Dermis lymphatic vessel endothelial cell (primary cell): ENCODE measurements at places on chromosomes 4 and X. TPM values are rescaled to one million over a fixed set of nuclear protein-coding genes. Genes with fewer than 3 reads are reported as not detected.

PNCK gene
- not detected in 2 replicates for total RNA-seq

ATXN3L gene
- not detected in 2 replicates for total RNA-seq

IBSP gene
- total RNA-seq: not detected in 2 replicates

PLA2G12A gene
- 9.3 and 9.5 TPM in 2 replicates for total RNA-seq

OTC gene
- total RNA-seq: 0.17 and 0.22 TPM in 2 replicates

BEX2 gene
- 1.3 and 4.4 TPM in 2 replicates for total RNA-seq

MXRA5 gene
- total RNA-seq: under 0.01 TPM in 1 of 2 replicates, not detected in the other

PNMA5 gene
- not detected in 2 replicates for total RNA-seq

ANKRD17 gene
- 49.4 and 63.7 TPM in 2 replicates for total RNA-seq

SLC25A31 gene
- total RNA-seq: not detected in 2 replicates

SH3D19 gene
- 42.6 and 46.3 TPM in 2 replicates for total RNA-seq

BANK1 gene
- total RNA-seq: 0.09 TPM in 1 of 2 replicates, not detected in the other

WWC2 gene
- 23.9 and 24.5 TPM in 2 replicates for total RNA-seq

ALAS2 gene
- not detected in 2 replicates for total RNA-seq

ZNF595 gene
- total RNA-seq: 10.4 and 13.6 TPM in 2 replicates

SPIN2A gene
- total RNA-seq: 0.17 and 0.22 TPM in 2 replicates

DAPP1 gene
- total RNA-seq: not detected in 2 replicates

CSN1S1 gene
- not detected in 2 replicates for total RNA-seq

ADAMTS3 gene
- 0.33 and 0.34 TPM in 2 replicates for total RNA-seq

CT47B1 gene
- not detected in 2 replicates for total RNA-seq

ASB5 gene
- total RNA-seq: under 0.01 TPM in 1 of 2 replicates, not detected in the other

CACNA1F gene
- total RNA-seq: under 0.01 TPM in 2 replicates

PCYT1B gene
- total RNA-seq: not detected in 2 replicates

ERCC6L gene
- 0.87 and 0.95 TPM in 2 replicates for total RNA-seq

KLHL13 gene
- total RNA-seq: 0.34 and 0.54 TPM in 2 replicates

TMSB15C gene
- 3.9 and 8.5 TPM in 2 replicates for total RNA-seq

FIP1L1 gene
- 58.3 and 61.0 TPM in 2 replicates for total RNA-seq

PAGE5 gene
- not detected in 2 replicates for total RNA-seq

DDX53 gene
- total RNA-seq: under 0.01 TPM in 1 of 2 replicates, not detected in the other

TMEM255A gene
- total RNA-seq: not detected in 2 replicates

TSPYL2 gene
- total RNA-seq: 9.0 and 14.0 TPM in 2 replicates

PCDH7 gene
- total RNA-seq: 0.11 and 0.17 TPM in 2 replicates

IGSF1 gene
- total RNA-seq: under 0.01 TPM in 1 of 2 replicates, not detected in the other

KIT gene
- total RNA-seq: 0.60 and 1.1 TPM in 2 replicates

VEGFD gene
- total RNA-seq: 0.11 and 0.17 TPM in 2 replicates

CDKN2AIP gene
- 15.3 and 20.2 TPM in 2 replicates for total RNA-seq

SGCB gene
- total RNA-seq: 10.0 and 10.9 TPM in 2 replicates

CTAG1A gene
- total RNA-seq: not detected in 2 replicates

TLR10 gene
- not detected in 2 replicates for total RNA-seq

AR gene
- 0.26 and 0.43 TPM in 2 replicates for total RNA-seq

TMEM31 gene
- total RNA-seq: 0.09 TPM in 1 of 2 replicates, not detected in the other

PRR32 gene
- total RNA-seq: not detected in 2 replicates

UCP1 gene
- total RNA-seq: not detected in 2 replicates
